ENCODE measurements at places on chromosomes 6 and 20. TPM values are rescaled to one million over a fixed set of nuclear protein-coding genes. Genes with fewer than 3 reads are reported as not detected.

The TNNC2 gene
- total RNA-seq: 0.15 TPM

The SCUBE3 gene
- 1.4 TPM for total RNA-seq

The ATP5F1E gene
- 34.3 TPM for total RNA-seq

The GGTLC1 gene
- not detected for total RNA-seq

The BMP6 gene
- total RNA-seq: 173 TPM

The COL9A1 gene
- not detected for total RNA-seq

The FAM83B gene
- total RNA-seq: not detected

The MBOAT1 gene
- total RNA-seq: 1.3 TPM

The SLC17A2 gene
- total RNA-seq: not detected

The MUC22 gene
- total RNA-seq: not detected

The KIAA1755 gene
- 0.59 TPM for total RNA-seq

The BNIP5 gene
- total RNA-seq: not detected

The PBOV1 gene
- total RNA-seq: not detected

The LY86 gene
- total RNA-seq: not detected

The CST5 gene
- not detected for total RNA-seq

The TSBP1 gene
- total RNA-seq: not detected

The COL21A1 gene
- total RNA-seq: 0.53 TPM

The REM1 gene
- not detected for total RNA-seq

The SRC gene
- 21.4 TPM for total RNA-seq

The PSORS1C1 gene
- total RNA-seq: 1.2 TPM

The CDH4 gene
- 0.70 TPM for total RNA-seq
